ENCODE measurements at places on chromosomes 5 and 9.

- no peak for DNase-seq
These were observed 132.0 kb upstream of the SV2C start for GRCh38 chr5:75951158-75951557.

DNA sequence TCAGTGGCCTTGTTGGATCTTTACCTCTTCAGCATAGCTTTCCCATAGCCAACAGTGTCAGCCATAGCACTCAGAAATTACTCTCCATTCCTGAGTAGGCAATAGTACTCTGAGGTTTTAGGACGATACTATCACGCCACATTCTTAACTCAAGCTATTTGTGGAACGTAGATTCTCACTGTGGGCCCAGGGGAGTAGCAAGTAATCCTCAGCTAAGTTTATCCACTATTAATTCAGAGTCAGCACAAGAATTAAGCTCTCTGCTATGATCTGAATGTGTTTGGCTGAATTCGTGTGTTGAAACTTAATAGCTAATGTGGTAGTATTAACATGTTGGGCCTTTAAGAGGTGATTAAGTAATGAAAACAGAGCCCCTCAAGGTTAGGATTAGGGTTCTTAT lies 858.8 kb upstream of the NUDT12 start:
- no peak for DNase-seq

DNA sequence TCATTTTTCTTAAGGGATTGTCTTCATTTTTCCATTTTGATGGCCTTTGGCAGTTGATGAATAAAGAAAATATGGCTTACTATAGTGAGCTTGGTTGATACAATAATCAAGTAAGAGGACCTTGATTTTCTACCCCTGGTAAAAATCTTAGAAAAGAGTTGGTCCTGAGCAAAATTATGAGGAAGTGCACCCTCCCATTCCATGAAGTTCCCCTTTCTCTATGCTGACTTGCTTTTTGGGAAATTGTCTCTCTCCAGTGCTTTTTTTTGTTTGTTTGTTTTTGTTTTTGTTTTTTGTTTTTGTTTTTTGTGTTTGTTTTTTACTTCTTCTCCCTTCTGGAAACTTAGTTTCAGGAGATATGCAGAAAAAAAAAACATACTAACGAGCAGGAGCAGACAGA lies 449.2 kb upstream of the ACTBL2 start:
- DNase-seq: no peak

GRCh38 chr5:61306531-61307131 lies 25.4 kb upstream of the ZSWIM6 start:
- no peak for DNase-seq

DNA sequence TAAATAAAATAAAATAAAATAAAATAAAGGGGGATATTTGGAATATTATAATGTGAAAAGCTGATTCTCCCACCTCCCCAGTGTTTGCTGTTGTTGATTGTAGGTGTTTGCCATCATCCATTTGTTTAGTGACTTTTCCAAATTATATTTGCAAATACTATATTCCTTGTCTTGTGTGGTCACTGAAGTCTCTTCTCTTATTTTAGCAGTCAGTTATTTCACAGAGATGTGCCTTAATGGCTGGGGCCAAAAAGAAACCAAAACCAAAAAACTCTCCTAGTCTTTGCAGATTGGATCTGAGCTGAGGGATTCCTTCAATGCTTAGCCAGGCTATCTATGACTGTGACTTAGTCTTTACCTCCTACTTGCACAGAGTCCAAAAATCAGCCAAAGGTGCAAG lies 70.9 kb upstream of the ZNF169 start:
- no peak for DNase-seq

GRCh38 chr5:34847056-34847455 lies 8.1 kb downstream of the TTC23L start:
- DNase-seq: no peak

- DNase-seq: no peak
These were observed 100.1 kb upstream of the TNFAIP8 start for GRCh38 chr5:119255571-119256356.

GRCh38 chr5:166916021-166916420 lies 1375.4 kb upstream of the WWC1 start:
- no peak for DNase-seq
